ENCODE measurements at places on chromosomes 11 and 22.

DNA sequence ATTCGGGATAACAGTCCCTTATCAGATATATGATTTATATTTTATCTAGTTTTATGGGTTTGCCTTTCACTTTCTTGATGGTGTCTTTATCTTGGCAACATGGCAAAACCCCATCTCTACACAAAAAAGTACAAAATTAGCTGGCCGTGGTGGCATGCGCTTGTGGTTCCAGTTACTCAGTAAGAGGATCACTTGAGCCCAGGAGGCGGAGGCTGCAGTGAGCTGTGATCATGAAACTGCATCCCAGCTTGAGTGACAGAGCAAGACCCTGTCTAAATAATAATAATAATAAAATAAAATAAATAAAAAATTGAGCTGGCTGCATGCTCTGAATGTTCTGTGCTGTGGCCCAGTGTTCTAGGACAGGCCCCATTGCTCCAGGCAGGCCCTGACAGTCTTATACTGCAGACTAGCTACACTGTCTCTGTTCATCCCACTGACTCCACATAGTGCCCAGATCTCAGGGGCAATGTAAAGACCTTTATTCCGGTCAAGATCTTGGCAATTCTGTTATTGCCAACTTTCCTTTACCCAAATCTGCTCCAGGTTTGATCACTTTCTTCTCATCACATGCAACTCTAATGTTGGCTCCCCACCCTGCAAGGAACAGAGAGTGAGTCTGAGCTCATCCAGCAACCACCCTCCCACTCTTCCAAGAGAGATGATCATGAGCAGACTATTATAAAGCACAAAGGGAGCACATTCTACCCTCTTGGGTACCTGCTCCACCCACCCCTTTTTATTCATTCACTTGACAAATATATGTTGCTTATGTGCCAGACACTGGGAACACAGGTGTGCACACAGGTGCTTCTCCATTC lies 8.8 kb downstream of the HSPA8 start:
- no peak for DNase-seq

GRCh38 chr22:28799606-28800307 lies 612 bp downstream of the XBP1 start:
- no peak for DNase-seq

DNA sequence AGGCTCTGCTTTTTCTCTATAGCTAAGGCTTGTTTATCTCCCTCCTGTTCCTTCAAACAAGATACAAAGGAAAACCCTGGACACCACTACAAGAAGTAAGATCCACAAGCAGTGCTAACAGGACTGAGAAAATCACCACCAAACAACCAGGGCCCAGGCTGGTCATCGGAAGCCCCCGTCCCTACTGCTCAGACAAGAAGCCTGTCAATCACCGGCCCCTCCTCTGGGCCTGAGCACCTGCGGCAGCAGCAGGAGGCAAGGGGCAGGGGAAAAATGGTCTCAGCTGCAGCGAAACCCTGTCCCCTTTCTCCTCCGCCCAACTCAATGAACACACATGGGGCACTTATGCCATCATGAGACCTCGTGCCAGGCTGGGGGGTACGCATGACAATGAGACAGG lies 155.2 kb downstream of the CEP164 start:
- no peak for DNase-seq

DNA sequence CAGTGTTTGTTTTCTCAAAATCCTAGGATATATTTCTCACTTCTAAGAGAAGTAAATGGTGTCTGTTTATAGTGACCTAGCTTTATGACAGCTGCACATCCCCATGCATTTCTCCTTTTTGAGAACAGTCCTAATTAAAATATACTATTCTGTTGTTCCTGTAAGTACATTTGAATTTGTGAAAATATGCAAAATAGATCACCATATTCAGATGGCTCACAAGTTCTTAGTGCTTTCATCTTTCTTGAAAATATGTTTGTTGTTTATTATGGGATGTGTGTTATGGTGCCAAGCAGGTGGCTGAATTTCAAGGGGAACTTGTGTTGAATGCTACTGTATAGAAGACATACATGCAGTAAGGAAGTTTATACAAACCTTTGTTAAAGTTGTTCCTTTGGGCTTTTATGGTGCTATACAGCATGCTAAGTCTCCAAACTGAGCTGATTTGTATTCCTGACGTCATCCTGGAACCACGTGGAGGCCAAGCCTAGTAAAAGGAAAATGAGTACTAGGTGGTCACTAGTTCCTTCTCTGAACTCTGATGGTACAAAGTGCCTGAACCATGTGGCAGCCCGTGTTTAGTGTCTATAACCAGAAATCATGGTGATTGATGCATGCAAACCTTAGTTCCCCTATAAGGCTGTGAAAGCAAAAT lies 7.8 kb upstream of the VSTM5 start:
- no peak for DNase-seq

DNA sequence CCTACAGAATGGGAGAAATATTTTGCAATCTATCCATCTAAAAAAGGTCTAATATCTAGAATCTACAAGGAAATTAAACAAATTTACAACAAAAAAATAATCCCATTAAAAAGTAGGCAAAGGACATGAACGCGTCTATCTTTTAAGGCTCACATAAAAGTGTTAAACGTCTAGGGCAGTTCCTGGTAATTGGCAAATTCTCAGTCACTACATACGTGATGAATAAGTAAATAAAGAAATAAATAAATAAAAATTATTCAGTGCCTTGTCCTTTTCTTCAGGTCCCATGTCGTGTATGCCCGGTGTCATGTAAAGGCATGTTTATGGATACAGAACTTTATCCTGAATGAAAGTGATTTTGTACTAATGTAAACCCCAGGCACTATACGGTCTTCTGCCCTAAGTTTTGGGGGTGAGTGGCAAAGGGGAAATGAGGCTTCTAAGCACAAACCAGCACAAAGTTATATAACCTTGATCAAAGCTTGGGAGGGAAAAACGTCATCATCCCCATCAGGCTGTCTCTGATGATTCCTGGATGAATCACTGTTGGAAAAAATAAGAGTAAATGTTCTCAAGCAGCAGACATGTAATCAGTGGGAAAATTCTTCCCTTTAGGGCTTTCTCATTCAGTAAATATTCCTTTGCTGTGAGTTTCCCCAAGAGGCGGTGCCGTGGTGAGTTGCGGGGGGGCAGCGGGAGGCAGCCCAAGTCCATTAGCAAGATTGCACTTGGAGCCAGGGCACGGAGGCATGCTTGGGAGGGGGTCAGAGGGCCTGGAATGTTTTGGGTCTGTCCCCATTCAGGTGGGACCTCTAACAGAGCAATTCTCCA lies 30.4 kb upstream of the MICAL2 start:
- no peak for DNase-seq

- no peak for DNase-seq
These were observed 52.1 kb upstream of the NFRKB start for GRCh38 chr11:129947474-129947873.

DNA sequence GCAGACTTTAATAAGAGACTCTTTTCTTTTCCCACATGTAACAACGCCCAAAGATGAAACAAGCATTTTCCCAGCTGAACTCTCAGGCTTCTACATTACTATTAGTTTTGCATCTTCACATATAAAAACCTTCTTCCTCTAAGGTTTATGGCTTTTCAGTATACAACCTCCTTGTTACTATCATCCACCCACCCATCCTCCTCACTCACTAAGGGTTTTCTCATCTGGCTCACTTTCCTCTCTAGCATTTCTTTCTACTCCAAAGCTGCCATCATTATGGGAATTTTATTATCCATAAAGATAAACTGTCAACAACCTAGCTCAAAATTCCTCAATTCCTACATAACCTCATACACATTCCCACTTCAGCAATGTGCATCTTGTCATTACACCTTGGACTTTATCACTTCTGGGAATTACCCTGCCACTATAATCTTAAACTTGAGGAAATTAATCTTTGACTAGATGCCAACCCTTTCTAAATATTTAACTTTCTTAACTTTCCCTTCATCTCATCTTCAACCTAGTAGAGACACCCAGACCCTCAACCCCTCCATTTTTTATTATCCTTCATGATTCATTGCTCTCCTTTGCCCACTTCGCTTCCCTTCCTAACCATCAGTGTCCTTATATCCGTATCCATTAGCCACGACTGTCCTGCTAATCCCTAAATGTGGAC lies 30.9 kb downstream of the MTMR2 start:
- no peak for DNase-seq

DNA sequence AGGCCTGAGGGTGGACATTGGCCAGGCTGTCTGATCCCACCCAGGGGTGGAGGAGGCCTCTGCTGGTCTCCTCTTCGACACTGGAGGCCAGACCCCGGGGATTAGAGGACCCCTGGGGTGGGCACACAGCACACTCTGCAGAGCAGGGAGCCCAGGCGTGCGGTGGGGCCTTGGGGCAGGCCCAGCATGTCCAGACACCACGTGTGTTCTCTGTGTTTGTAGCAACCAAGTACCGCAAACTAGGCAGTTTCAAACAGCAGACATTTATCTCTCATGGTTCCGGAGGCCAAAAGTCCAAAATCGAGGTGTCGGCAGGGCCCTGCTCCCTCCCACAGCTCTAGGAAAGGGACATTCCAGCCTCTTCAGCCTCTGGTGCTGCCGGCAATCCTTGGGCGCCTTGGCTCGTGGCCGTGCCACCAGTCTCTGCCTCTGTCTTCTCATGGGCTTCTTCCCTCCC lies 1.5 kb downstream of the PANX2 start:
- no peak for DNase-seq

DNA sequence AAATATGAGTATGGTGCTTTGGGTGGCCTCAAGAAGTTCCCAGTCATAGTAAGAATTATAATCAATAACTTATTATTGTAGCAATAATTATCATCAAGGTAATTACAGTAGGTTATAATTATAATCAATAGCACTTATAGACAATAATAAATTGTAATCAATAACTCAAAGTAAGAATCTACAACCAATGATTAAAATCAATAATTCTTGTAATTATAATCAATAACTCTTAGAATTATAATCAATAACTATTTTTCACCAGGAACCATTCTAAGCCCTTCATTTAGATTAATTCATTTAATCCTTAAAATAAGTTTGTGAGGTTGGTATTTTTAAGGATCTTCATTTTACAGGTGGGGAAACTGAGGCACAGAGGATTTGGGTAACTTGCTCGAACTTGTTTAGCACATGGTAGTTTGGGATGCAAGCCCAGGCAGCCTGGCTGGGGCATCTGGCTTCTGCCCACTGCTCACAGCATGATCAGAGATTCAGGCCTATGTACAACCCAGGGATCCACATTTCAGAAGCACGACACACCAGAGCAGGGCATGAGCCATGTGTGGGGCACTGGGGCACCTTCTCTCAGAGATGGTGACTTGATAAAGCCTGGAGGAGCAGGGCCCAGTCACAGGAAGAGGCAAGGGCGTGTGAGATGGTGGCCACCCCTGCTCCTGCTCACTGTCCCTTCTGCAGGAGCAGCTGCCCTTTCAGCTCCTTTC lies 46.6 kb downstream of the SLC1A2 start:
- no peak for DNase-seq

- DNase-seq: no peak
These were observed 7.6 kb downstream of the XBP1 start for GRCh38 chr22:28792491-28793383.

DNA sequence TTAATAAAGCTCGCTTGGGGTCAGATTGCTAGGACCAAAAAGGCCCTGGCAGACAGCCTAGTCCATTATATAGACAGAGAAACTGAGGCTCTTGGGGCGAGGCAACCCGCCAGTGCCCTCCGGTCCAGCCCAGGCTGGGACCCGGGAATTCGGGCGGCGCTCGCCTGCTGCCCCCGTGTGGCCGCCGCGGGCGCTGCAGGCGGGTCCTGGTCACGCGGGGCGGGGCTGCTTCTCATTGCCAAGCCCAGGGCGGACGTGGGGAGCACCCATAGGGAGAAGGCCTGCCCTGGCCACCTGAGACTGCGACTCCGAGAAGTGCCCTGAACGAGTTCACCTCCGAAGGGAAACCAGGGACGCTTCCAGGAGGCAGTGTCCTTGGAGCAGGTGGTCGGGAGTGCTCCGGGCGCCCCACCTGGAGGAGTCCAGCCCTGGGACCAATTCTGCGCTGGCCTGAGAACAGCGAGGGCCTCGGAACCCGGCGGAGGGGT lies 36.0 kb upstream of the CSNK1E start:
- DNase-seq: peak; percentile 54

- DNase-seq: no peak
These were observed 595.1 kb upstream of the CCDC179 start for GRCh38 chr11:23455321-23455891.

GRCh38 chr11:3158821-3159220 lies 6.3 kb downstream of the OSBPL5 start:
- DNase-seq: no peak

DNA sequence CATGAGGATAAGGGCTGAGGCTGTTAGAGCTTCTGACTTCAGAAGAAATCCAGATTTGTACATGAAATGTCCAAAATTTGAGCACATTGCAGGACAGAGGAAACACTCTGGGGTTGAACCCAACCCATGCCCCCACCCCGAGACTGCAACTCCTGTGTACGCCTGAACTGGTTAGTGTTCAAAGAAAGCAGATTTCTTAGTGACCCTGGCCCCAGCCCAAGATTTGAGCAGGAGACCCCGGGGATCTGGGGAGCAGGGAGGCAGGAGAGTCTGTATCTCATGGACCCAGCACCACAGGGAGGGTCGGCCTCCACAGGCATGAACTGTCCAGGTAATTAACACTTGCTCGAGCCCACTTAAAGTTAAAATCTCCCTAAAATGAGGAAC lies 69.3 kb upstream of the WNT7B start:
- DNase-seq: no peak

GRCh38 chr22:49934891-49935557 lies 16.6 kb downstream of the CRELD2 start:
- DNase-seq: peak; percentile 87

GRCh38 chr11:126612671-126613070 lies 257.2 kb downstream of the ST3GAL4 start:
- DNase-seq: no peak

DNA sequence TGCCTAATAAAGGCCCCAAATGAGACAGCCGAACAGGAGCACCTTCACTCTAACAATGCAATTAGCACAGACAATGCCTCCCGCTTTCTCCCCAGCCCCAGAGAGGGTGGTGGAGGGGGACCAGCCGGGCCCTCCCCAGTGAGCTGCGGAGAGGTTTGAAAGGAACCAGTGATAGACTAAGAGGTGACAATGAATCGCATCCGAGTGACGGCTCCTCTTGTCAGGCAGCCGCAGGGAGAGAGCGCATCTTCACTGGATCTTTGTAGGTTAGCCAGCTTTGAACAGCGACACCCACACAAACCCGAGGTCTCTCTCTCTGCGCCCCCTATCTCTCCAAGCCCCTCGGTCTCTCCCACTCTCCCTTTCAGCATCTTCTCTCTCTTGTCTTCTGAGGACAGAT lies 28.0 kb downstream of the FLRT1 start:
- DNase-seq: no peak

GRCh38 chr22:29197096-29197495 lies 8.6 kb upstream of the EMID1 start:
- DNase-seq: no peak

- DNase-seq: no peak
These were observed 23.1 kb upstream of the PAX6 start for GRCh38 chr11:31834237-31834636.

GRCh38 chr11:111059726-111060125 lies 185.8 kb upstream of the POU2AF2 start:
- no peak for DNase-seq

GRCh38 chr11:67033661-67034166 lies 10.8 kb downstream of the SYT12 start:
- no peak for DNase-seq
